Lower leg skin (tissue), 4 donors: ENCODE measurements at places on chromosomes 3 and 15.
A peak's percentile ranks its signal among the peaks of the same experiment; 100 is the strongest.

GRCh38 chr3:153043729-153044328 is 118.2 kb upstream of the RAP2B start:
- DNase-seq: no peak

GRCh38 chr3:117404141-117404540 is 694.6 kb downstream of the TUSC7 start:
- DNase-seq: no peak

DNA sequence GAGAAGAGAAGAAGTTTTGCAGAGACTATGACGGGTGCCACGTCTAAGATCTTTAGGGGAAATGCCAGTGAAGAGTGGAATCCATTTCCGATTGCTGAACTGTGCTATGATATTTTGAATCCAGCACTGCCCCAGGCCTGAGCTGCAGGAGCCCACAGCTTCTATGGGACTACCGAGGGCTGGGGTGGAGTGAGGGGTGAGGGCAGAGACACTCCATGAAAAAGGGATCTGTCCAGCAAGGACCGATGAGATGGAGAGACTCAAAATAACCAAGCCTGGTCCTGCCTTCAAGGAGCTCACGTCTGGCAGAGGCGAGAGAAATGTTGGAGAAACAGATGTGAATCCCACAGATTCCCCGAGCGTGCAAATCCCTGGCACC is 79.8 kb upstream of the MEF2A start:
- DNase-seq: no peak

- DNase-seq: peak; percentile 83
These were observed at the start of gene MAGI1 for GRCh38 chr3:66038726-66039589. Gene MAGI1, minus strand, starts transcription at chr3:66038918. Its CDS starts 610 bp downstream, at chr3:66038308.

- DNase-seq: peak; percentile 78
These were observed 4.0 kb downstream of the PLA2G4D start for GRCh38 chr15:42090370-42090769.

GRCh38 chr15:70271422-70272088 is 173.8 kb upstream of the TLE3 start:
- DNase-seq: peak; percentile 78

DNA sequence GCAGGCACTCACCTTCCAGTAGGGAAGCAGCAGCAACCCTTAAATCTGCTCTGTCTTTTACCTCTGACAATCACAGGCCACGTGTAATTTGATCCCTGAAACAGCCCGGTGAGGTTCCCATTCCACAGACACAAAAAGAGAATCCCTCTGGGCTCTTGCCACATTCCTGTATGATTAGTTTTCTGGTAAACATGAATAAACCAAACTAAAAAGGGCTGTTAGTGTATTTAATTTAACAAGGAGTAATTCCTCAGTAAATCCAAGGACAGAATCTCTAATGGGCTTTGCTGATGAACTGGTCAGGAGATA is 186.9 kb downstream of the FAM43A start:
- no peak for DNase-seq

- DNase-seq: no peak
These were observed 9.7 kb upstream of the ALCAM start for GRCh38 chr3:105356988-105357387.

DNA sequence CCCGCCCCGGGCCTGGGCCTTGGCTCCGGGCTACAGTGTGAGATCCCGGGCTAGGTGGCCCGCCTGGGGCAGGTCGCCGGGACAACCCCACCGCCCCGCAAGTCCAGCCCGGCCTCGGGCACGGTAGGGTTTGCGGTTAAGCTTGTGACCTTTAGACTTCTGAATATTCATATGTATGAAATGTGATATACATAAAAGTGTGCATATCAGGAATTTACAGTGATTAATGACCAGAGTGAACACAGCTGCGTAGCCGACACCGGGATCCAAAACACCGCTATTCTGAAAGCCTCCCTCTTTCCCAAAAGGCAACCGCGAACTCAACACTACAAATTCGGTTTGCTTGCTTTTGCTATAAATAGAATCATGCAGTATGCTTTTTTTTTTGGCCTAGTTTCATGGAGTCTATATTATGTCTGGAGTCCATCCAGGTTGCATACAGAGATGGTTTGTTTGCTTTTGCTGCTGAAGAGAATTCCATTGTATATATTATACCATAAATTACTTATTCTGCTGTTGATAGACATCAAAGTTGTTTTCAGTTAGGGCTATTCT is 636 bp upstream of the SNRPA1 start:
- no peak for DNase-seq

DNA sequence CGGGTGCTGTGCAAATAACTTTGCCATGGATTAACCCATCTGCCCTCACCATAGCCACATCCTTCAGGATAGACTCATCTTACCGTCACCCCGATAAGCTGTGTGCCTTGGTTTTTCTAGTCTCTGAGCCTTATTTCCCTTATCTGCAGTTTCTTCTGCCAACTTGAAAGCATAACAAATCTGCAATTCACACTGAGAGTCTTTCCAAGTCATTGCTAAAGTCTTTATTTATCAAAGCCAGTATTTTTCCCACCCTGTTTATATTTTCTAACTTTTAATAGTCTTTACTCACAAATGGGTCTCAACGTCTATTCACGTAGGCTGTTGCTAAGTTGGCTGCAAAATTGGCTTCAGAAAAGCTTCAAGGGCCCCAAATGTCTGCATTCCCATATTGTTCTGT is 61.6 kb upstream of the SUCLG2 start:
- no peak for DNase-seq

DNA sequence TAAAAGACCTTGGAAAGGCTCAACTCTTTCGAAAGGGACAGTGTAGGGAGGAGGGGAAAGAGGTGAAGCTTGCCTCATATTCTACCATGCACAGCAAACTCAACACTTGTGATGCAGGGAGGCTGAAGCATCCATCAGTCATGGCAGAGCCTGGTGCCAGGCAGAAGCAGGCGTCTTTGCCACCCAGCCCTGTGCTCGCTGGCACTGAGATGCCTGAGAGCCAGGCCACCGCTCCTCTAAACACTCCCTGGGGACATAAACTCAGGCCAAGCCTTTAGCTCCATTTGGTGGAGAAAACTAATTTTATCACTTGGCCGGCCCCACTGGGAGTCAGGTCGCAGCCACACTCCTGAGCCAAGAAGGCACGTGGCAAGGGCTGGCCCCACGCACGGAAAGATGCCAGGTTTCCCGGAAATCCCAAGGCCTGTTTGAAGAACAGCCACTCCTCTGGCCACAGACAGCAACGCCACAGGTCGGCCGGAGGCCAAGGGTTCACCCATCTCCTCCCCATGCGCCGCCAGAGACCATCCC is 30.7 kb downstream of the XXYLT1 start:
- peak; percentile 90 for DNase-seq

DNA sequence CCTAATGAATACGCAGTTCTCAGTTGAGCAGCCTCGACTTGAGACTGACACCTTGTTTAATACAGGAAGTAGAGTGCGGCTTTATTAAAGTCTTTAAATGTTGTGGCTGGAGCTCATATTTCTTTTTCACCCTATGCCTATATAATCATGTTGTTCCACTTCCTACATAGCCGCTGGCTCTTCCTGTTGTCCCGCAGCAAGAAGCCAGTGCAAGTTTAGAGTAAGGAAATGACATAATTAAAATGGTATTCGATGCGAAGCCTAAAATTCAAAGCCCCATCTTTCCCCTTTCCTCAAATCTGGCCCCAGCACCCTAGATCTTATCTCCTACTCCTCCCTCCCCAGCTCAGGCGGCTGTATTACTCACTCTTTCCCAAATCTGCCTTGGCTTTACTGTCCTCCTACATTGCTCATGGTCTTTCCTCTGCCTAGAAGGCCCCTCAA is 7.5 kb upstream of the PHLDB2 start:
- no peak for DNase-seq

DNA sequence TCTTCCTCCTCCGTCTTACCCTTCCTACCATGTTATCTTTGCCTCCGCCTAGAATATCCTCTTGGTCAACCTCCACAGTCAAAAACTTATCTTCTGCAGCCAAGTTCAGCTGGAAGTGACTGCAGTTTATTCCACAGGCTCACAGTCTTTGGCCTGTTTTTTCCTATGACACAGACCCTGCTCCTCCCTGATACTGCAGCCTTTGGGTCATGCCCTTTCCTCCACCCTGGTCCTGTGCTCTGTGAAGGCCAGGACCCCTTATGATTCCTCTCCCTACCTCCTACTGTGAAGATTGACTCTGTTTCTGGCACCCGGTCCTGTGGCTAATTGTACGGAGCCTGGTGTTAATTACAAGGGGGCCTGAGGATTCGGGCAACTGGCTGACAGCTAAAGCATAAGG is 49.3 kb upstream of the SCN5A start:
- no peak for DNase-seq
